ENCODE measurements at places on chromosomes 12 and 14. TPM values are rescaled to one million over a fixed set of nuclear protein-coding genes. Genes with fewer than 3 reads are reported as not detected.

- no peak for DNase-seq
Observed at GRCh38 chr14:24182110-24182882, 6.3 kb downstream of the IPO4 start.

DNA sequence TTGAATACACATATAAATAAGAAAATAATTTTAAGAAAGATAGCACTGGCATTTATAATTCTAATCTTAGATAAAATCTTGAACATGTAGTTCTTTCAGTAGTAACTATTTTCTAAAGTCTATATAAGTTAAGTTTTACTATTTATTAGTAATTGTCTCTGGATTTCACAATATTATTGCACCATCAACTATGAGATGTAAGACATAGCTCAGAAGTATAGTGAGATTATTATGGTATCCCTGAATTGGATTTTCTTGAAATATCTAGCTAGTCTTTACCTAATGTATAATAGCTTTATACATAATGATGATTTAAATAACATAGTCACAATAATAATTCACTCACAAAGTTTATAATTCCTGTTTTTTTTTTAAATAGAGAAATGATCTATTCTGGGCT, 6.7 kb downstream of the CLEC12A start:
- peak; percentile 10 for DNase-seq

DNA sequence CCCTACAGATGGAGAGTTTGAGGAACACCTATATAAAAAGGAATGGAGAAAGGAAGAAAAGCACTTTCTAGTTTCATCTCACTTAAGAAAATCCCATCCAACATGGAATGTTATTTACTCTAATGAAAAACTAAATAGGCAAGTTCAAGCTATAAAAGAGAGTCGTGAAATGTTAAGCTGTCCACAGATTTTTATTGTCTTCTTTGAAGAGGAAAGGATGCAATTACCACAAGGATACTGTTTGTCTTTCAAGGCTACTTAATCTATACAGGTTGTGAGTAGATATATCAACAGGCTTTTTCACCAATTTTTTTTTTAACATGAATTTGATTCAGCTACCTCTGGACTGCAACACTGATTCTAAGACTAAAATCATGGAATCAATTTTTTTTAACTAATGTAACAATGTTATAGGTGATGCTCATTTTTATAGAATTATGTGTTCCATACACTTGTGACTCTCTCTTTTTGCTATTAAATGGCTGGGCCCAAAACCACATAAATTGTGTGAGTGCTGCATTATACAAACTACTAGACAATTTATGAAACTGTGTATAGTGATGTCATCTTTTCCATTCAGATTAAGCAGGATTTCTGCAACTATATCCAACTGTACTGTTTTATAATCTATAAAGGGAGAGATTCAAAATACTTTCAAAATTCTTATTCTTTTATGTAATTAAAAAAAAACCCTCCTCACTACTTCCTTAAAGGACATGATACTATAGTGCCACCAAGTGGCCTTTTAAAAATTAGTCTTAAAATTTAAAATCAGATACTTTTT, 26.8 kb upstream of the BMAL2 start:
- peak; percentile 68 for DNase-seq

DNA sequence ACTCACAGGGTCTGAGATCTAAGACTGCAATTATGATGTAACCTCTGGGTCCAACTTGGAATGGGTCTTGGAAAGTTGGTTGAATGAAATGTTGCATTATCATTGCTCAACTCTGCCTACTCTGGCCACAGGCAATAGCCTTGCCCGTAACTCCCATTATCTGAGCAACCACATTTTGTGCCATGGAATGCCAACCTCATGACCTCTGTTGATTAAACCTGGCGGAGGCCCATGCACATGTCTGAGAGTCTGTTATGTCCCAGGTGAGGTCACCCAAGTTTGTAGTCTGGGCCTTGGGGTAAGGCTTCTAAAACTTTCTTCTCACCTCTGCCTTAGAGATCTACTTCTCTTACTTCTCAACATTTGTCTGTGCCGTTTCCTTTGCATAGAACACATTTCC, 140.9 kb downstream of the TBX5 start:
- DNase-seq, result peak; percentile 50

DNA sequence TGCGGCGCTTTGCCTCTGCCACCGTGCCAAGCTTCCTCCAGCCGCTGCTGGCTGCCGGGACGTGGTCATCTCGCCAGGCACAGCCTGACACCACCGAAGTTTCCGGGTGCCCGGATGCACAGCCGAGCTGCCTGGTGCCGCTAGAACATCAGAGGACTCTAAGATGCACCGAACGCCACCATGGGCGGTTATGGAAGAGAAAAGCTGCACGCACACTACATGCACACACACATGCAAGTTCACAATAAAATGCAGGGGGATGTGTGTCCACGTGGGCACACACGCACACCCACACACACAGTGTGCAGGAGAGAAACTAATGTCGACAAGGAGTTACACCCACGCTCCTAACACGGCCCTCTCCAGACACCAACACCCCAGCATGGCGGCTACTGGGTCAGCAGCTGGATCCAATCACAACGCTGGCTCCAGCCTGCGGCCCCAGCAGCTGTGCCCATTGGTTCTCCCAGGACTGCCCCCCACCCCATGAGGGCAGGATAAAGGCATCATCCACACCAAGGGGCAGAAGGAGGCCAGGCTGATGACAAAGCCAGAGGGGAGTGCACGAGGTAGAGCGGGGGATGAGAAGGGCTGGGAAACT, 82.7 kb downstream of the BCL11B start:
- peak; percentile 8 for DNase-seq

DNA sequence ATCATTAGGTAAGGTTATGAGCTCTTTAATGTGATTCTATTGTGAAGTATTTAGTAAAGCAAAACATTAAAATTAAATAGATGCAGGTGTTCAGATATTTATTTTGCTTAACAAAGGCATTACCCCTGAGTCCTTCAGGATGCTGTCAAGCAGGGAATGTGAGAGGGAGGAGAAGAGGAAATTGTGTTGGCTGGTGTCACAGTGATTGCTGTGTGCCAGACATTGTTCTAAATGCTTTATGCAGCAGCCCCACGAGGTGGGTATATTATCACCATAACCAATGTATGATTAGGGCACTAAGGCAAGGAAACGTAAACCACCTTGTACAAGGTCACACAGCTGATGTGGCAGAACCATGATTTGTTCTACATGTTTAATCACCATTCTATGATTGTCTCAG, 80.1 kb downstream of the STAB2 start:
- no peak for DNase-seq

DNA sequence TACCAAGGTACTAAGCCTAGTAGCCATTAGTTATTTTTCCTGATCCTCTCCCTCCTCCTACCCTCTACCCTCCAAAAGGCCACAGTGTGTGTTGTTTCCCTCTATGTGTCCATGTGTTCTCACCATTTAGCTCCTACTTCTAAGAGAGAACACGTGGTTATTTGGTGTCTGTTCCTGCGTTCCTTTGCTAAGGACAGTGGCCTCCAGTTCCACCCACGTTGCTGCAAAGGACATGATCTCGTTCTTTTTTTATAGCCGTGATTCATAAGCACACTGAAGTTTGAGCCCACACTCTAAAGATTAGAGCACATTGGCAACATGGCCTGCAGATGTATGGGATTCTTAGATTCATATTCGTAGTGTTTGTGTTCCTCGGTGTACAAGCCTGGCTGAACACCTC, 8.1 kb upstream of the STX2 start:
- peak; percentile 69 for DNase-seq

DNA sequence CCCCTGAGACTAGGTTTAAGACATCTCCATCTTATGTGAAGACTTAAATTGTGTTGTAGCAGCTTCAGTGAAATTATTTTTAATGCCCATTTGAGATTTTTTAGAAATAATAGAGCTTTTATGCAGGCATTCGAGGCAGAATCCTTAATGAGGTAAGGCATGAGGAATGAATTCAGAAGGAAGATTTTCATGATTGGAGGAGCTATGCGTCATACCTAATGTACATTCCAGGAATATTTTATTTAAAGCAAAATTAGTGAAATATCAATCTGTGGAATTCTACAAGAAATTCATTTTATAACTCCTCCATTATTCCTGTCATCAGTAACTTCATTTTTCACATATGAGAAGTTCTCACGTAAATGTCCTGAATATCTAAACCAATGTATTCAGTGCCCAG, 36.0 kb upstream of the GARIN6 start:
- peak; percentile 17 for DNase-seq

DNA sequence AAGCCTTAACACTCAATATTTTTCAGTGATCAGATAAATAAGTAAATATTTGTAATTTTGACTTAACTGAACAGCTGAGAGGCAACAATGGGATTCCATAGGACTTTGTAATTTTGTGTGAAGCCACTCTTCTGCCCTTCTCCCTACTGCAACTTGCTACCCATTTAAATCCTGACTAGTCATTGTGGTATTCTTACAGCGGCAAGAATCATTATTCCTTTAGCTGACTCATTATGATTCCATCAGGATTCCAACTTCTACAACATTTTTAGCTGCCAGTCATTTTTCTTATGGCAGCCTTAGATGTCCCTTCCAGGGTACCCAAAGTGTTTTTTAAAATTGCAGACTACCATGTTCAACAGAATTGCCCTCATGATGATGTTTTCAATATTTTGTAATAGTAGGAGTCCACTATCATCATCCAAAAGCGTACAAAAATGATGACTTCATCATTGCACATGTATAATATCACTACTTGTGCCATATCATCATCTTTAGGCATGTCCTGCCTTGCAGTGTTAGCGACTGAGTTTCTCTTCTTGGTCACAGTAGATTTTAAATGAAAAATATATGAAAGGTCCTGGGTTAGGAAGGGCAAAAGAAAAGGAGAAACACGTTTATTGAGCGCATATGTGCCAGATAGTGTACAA, 5.1 kb upstream of the MAGOHB start:
- peak; percentile 89 for DNase-seq

GRCh38 chr14:44928793-44929192, 33.0 kb downstream of the KLHL28 start:
- DNase-seq, result no peak

DNA sequence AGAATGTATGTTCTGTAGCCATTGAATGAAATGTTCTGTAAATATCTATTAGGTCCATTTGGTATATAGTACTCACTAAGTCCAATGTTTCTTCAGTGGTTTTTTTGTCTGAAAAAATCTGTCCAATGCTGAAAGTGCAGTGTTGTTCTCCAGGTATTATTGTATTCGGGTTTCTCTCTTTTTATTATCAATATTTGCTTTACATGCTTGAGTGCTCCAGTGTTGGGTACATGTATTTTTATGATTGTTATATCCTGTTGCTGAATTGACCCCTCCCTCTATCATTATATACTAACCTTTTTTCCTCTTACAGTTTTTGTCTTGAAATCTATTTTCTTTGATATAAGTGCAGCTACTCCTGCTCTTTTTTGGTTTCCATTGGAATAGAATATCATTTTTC, 382.2 kb downstream of the CCER1 start:
- no peak for DNase-seq

DNA sequence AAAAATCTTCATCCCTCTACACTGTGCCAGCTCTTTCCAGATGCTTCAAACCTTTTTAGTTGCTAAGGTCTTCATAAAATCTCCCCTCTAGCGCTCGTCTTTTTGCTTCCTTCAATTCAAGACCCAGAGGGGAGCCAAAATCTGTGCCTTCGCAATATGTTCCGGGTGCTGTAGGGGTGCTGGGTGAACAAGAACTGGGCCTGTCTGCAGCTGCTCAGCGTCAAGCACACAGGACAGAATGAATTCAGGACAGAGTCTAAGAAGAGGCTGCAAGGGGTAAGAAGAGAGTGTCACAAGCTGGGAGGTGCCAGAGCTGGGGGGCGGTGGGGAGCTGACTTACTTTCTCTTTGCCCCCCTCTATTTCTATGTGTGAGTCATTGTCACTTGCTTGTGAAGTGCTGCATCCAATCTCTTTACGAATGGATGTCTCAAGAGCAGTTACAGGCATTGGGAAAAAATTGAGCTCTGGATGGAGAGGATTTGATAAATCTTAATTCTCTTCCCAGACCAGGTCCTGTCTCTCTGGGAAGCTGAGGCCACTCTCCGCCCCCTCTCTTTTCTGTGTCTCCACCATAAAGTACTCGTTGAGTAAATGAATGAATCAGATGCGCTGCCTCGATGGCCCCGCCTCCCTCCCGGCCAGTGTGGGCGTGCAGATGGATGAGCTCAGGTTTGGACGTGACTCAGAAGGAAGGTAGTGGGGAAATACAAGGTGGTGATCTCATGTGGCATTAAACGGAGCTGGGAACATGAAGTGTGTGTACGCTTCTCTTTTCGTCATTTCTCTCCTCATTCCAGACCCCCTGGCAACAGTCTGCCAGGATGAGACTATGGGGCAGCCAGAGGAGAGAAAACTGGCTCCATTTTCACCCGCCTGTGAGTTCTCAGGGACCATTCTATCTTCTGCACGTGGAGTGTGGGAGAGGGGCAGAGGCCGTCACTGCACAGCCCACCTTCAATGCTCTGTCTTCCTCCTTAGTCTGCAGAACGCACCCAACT, 91.3 kb downstream of the TSPAN9 start:
- peak; percentile 98 for DNase-seq

DNA sequence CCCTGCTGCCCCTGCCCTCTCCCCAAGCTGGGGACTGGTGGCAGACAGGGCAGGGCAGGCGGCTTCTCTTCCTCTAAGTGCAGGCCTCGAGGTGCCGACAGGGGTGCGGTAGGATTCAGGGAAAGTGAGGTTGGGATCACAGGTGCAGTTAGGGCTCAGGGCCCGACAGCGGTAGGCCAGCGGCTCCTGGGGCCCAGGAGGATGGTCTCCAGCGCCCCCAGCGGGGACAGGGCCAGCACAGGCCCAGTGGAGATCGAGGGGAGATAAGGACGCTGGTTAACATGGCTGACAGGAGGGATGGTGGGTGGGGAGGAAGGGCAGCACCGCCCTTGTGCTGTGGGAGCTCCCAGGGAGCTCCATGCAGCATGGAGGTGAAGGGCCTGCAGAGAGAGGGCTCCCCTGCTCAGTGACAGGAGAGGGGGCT, 935 bp upstream of the CRIP1 start:
- no peak for DNase-seq

DNA sequence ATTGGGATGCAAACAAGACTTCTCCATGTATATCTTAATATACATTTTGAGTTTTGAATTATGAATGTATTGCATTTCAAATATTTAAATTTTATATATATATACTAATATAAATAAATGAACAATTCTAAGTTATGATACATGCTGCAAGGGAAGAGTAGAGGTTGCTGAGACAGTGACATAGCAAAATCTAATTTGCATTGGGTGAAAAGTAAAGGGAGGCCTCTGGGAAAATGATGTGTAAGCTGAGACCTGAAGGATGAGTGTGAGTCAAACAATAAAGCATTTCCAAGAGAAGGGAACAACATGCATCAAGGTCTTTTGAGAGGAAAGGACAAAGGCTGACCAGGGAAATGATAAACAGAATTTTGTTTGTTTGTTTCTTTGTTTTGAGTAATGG, 62.9 kb upstream of the PTPRQ start:
- DNase-seq, result no peak

- DNase-seq, result no peak
Observed at GRCh38 chr14:64700290-64700689, 3.9 kb upstream of the PLEKHG3 start.

AMN gene
- not detected for total RNA-seq

NCKAP5L gene
- total RNA-seq, result 28.4 TPM

CLBA1 gene
- 10.4 TPM for total RNA-seq

NFE2 gene
- total RNA-seq, result not detected

RDH5 gene
- total RNA-seq, result 27.2 TPM

NANOG gene
- total RNA-seq, result 0.13 TPM

IQSEC3 gene
- not detected for total RNA-seq
